ENCODE measurements at places on chromosomes 1 and 21. TPM values are rescaled to one million over a fixed set of nuclear protein-coding genes. Genes with fewer than 3 reads are reported as not detected.

SLC5A9 gene
- total RNA-seq, result not detected

C1orf174 gene
- 31.5 TPM for total RNA-seq

PLCH2 gene
- 79.0 TPM for total RNA-seq

HTR6 gene
- total RNA-seq, result not detected

ILDR2 gene
- not detected for total RNA-seq

PDIK1L gene
- 4.2 TPM for total RNA-seq

AHCYL1 gene
- 35.2 TPM for total RNA-seq

SAMD13 gene
- 1.3 TPM for total RNA-seq

GPR3 gene
- total RNA-seq, result 0.14 TPM

PHGDH gene
- 86.3 TPM for total RNA-seq

ITLN1 gene
- total RNA-seq, result not detected

RXRG gene
- total RNA-seq, result not detected

Data from airway epithelial cell (primary cell).